Uterus (tissue), 4 donors: ENCODE measurements at places on chromosomes 7 and 10. TPM values are rescaled to one million over a fixed set of nuclear protein-coding genes. Genes with fewer than 3 reads are reported as not detected.

- H3K4me3 ChIP-seq, result no peak overlapping the region
- H3K4me1 ChIP-seq, result no peaks in the 10 kb centered on the region
- peak overlapping the region; percentile 34 for H3K27ac ChIP-seq
- no peaks in the 10 kb centered on the region for H3K27me3 ChIP-seq
- no peaks in the 10 kb centered on the region for H3K36me3 ChIP-seq
These were observed 2.3 kb upstream of the PAPSS2 start for GRCh38 chr10:87657371-87657770.

DNA sequence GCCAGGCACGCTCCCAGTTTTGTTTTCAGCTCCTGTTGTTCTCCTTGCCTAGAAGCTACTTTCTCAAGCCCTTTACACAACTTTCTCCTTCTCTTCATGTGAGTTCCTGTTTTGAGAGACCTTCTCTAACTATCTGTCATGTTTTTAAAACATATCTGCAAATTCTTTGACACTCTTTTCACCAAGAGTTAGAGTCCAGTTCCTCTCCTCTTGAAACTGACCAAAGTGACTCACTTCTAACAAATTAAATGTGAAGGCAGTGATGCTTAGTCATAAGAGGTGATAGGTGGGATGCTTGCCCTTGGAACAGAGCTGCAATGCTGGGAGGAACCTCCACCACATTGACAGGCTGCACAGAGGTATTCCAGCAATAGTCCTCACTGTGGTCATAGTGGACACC lies 25.3 kb downstream of the ZSCAN25 start:
- H3K27ac ChIP-seq, result no peak overlapping the region
- H3K4me3 ChIP-seq, result no peak overlapping the region
- H3K4me1 ChIP-seq, result no peaks in the 10 kb centered on the region
- H3K27me3 ChIP-seq, result no peaks in the 10 kb centered on the region
- H3K36me3 ChIP-seq, result no peaks in the 10 kb centered on the region

- no peak for DNase-seq
- no peak overlapping the region for H3K4me3 ChIP-seq
- H3K27ac ChIP-seq, result no peak overlapping the region
- no peaks in the 10 kb centered on the region for H3K36me3 ChIP-seq
- peaks cover 35% of the 10 kb centered on the region for H3K27me3 ChIP-seq
- no peaks in the 10 kb centered on the region for H3K4me1 ChIP-seq
These were observed 5.1 kb downstream of the HOXA13 start for GRCh38 chr7:27194686-27195379.

- no peaks in the 10 kb centered on the region for H3K36me3 ChIP-seq
- H3K27me3 ChIP-seq, result peaks cover 18% of the 10 kb centered on the region
- peak; percentile 41 for DNase-seq
- peak overlapping the region; percentile 39 for H3K4me3 ChIP-seq
- H3K27ac ChIP-seq, result peak overlapping the region; percentile 36
These were observed 5.1 kb upstream of the ELFN1 start for GRCh38 chr7:1664711-1665548.

GRCh38 chr10:112735041-112735695 lies 214.9 kb upstream of the TCF7L2 start:
- no peak overlapping the region for H3K27ac ChIP-seq
- no peak overlapping the region for H3K4me3 ChIP-seq
- no peaks in the 10 kb centered on the region for H3K27me3 ChIP-seq
- no peaks in the 10 kb centered on the region for H3K36me3 ChIP-seq

- H3K4me1 ChIP-seq, result peaks cover 5% of the 10 kb centered on the region
- DNase-seq, result no peak
- no peak overlapping the region for H3K4me3 ChIP-seq
- no peaks in the 10 kb centered on the region for H3K27me3 ChIP-seq
These were observed 66.5 kb downstream of the CDK6 start for GRCh38 chr7:92769844-92770243.

SPDYE8 gene
- not detected for total RNA-seq

SLC25A40 gene
- total RNA-seq, result 90.2 TPM

LRGUK gene
- 1.3 TPM for total RNA-seq

CH25H gene
- 0.24 TPM for total RNA-seq
